ENCODE measurements at places on chromosomes 7 and 10. TPM values are rescaled to one million over a fixed set of nuclear protein-coding genes. Genes with fewer than 3 reads are reported as not detected.

Gene SEMA4G
- total RNA-seq, result 7.6 TPM

Gene EPO
- total RNA-seq, result not detected

Gene RADIL
- 11.6 TPM for total RNA-seq

Gene ADAM8
- 10.0 TPM for total RNA-seq

Gene FXYD4
- 6.9 TPM for total RNA-seq

Gene ATRNL1
- 575 TPM for total RNA-seq

Gene LGI1
- 84.9 TPM for total RNA-seq

Gene GHRHR
- 1.8 TPM for total RNA-seq

Gene GFRA1
- total RNA-seq, result 17.6 TPM

Gene CALHM1
- total RNA-seq, result 3.8 TPM

Gene CALY
- 230 TPM for total RNA-seq

GRCh38 chr7:22255342-22255741 is 101.6 kb downstream of the RAPGEF5 start:
- DNase-seq, result no peak

GRCh38 chr10:128979405-128979804 is 487.6 kb upstream of the MGMT start:
- no peak for DNase-seq

DNA sequence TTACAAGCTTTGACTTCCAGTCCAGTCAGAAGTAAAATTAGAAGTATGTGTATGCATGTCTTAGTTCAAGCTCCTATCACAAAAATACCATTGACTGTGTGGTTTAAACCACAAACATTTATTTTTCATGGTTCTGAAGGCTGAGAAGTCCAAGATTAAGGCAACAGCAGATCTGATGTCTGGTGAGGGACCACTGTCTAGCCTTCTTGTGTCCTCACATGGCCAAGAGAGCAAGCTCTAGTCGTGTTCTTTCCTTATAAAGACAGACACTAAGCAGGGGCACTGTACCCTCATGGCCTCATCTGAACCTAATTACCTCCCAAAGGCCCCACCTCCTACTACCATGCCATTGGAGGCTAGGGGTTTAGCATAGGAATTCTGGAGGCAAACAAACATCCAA is 41.3 kb upstream of the ARL4A start:
- DNase-seq, result no peak

DNA sequence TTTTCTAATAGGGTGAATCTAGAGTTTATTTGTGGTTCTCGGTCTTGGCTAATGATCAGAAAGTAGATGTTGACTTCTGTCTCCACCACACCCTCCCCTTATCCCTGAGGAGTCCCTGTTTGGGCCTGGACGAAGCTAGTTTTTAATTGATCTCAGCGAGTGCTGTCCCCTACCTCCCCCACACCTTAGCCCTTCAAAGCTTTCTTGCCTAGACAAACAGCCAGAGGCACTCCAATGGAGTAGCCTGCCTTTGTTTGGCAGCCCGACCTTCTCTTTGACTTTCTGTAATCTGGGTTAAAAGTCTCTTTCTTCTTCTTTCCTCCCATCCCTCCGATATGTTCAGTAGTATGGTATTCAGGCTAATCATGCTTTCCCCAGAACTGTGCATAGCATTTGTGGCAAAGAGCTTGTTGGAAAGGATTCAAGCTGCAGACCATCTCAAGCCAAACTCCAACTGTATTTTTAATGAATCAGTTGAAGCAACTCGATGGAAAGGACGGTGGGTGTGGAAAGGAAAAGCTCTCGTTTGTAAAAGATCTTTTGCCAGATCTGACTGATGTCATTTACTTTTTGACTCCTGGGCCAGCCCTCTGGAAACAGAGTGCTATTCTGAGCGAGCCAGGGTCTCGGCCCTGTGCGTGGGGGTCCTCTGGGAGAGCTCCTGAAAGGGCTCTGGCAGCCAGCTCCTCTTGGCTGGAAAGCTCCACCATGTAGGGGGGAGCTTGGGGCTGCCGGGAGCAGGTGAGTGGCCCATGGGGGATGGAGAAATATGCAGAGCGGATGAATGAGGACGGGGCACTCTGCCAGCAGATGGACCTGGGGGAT is 4.5 kb downstream of the FAM180A start:
- DNase-seq, result no peak

GRCh38 chr7:105268056-105268455 is 120.7 kb downstream of the SRPK2 start:
- no peak for DNase-seq

GRCh38 chr10:85458324-85458723 is 908.3 kb downstream of the GRID1 start:
- DNase-seq, result no peak

- no peak for DNase-seq
These were observed 107.9 kb downstream of the JCAD start for GRCh38 chr10:29951441-29951931.

GRCh38 chr7:1852517-1853430 is 182.7 kb downstream of the ELFN1 start:
- DNase-seq, result no peak

GRCh38 chr10:130489891-130490290 is 353.7 kb downstream of the GLRX3 start:
- DNase-seq, result no peak

DNA sequence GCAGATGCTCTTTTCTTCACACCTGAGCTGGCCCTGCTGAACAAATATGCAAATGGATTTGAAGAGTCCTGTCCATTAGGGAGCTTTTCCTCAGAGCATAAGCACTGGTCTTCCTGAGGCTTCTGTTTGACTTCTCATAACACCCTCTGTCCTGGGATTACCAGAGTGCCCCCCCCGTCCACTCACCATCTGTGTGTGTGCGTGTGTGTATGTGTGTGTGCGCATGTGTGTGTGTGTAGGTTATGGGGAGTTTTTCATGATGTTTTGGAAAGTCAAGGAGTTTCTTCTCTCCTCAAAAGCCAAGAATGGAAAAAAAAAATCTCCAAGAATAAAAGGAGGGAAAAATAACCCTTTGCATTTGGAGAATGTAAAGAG is 57.7 kb upstream of the COMTD1 start:
- no peak for DNase-seq

GRCh38 chr7:68246189-68246633 is 1249.6 kb downstream of the TYW1 start:
- peak; percentile 44 for DNase-seq

DNA sequence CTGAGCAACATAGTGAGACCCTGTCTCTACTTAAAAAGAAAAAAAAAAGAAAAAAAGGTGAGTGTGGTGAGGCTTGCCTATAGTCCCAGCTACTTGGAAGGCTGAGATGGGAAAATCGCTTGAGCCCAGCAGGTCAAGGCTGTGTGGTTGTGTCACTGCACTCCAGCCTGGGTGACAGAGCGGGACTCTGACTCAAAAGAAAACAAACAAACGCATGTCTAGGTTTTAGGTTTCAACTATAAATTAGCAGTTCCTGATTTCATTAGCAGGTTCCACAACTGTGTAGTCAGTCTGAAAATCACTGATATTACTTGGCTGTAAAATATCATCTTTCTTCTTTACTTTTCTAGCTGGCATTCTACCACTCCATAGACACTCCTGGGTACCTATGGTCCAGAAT is 155.7 kb upstream of the HGF start:
- no peak for DNase-seq

DNA sequence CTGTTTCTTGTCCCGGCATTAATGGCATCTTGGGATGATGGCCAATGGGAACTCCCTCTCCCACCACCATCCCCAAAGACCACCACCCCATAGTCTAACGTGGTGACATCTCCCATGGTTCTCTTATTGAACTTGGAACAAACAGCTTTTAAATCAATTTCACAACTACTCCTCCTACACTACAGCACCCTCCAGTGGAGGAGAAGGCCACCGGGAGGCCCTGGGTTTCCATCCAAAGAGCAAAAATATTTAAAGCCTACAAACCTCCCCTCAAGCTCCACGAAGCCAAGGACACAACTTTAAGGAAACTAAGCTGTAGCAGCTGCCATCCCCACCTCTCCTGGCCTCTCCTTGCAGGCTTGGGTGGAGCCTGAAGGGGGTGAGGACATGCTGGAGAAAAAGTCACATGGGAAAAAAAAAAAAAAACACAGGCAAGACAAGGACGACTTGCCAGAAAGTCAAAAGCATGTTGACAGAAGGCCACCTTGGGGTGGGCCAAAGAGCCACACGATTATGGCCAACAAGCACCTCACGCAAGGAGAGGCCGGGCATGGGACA is 94.0 kb upstream of the LANCL2 start:
- no peak for DNase-seq

- DNase-seq, result no peak
These were observed 41.4 kb downstream of the LAMB4 start for GRCh38 chr7:108088729-108089128.

GRCh38 chr10:67969875-67970274 is 85.4 kb downstream of the SIRT1 start:
- no peak for DNase-seq

- DNase-seq, result no peak
These were observed 341.3 kb downstream of the ARL4A start for GRCh38 chr7:13028825-13029099.

DNA sequence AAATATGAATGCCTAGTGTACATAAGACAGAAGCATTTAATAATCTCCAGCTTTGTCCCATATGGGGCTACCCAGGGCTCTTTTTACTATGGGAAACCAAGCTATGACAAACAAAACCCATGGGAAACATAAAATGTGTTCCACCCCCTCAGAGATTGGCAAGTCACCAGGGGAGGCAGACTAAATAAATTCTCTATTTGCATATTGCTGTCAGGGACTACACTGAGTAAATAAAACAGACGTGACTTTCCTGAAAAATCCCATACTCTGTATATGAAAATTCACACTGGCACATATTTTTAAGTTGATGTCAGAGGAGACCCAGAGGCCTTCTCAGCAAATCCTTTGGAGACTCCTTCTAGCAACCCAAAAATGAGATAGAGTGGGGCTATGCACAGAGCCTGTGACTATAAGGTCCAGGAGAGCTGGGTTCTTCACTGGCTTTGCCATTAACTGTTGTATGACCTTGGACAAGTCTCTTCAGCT is 44.0 kb upstream of the HPSE2 start:
- no peak for DNase-seq

DNA sequence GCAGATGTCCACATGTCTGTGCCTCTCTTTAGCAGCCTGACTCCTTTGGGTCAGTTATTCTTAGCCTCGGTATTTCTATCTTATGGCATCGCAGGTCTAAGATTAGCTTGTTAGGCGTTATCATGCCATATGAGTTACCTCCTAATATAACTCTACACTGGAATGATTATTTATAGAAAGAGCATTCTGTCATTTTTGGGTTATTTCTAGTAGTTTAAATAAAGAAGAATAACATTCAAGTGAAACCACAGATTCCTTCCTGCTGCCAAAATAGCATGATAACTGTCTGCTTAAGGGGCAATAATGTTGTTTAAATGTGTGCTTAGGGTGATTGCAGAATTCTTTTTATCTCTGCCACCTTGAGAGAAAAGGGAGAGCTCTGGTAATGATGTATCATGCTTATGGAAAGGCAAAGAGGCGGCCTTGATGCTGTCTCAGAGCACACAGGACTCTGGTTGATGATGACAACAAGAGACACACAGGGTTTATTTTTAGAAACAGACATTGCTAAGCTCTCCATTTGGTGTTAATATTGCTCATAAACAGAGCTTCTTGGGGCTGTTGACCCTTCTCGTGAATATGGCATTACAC is 10.4 kb downstream of the HDAC9 start:
- DNase-seq, result no peak

DNA sequence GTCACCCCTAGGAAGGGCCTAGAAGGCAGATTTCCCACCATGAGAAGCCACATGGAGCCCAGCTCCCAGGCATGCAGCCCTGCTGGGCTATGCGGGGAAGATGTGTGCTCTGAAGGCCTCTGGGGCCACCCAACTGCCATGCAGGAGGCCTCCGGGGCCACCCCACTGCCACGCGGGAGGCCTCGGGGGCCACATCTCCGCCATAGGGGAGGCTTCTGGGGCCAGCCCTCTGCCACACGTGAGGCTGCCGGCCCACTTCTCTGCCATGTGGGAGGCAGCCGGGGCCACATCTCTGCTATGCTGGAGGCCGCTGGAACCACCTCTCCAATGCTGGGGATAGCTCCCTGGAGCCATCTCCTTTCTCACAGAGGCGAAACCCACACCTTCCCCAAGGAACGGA is 451.8 kb downstream of the DNAJB6 start:
- DNase-seq, result no peak

DNA sequence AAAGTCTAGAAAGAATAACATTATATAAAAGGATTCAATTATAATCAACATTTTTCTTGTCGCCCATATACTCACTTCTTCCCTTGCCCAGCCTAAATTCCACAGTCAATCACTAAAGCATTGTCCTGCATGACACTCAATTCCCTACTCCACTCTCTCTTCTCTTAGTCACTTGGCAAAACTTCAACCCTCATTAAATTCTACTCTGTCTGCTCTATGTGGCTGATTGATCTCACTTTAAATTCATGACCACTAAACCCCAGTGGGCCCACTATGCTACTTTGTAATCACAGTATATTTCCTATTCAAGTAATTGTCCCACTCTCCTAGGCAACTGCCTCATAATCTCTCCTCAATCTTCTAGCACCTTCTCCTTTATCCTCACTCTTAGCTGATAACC is 54.1 kb downstream of the MTERF1 start:
- no peak for DNase-seq

DNA sequence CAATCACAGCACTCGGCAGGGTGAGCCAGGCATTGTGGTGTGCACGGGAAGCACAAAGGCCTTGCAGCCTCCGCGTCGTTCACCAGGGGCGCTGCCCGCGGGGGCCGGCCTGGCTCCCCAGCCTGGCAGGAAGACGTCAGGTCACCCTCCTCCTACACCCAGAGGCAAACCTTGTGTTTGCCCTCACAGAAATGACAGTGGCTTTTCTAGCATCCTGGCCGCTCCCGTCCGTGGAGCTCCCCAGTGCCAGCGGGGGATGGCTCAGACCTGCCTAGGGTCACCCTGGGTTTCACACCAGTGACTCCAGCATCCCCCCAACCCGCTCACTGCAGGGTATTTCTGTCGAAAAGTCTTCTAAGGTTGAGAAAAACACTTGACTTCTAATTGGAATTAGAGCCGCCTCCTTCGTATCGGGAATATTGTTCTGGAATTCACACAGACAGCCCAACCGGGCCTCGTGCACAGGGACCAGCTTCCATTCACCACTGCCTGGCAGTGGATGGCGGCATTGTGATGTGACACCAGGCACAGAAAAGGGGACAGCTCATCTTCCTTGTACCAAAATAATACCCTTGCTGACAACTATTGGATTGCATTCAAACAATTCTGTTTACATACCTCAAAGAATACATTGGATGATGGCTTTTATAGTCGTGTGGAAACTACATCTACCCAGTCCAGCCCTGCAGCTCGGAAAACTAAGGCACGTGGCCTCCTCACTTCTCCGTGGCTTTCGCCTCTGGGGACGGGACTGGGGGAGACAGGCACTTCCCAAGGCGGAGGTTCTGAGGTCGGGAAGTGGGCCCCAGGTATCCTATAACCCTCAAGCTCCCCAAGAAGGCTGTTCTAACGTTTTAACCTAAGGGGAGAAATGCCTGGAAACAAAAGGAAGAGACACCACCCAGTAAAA is 109.0 kb downstream of the EBF3 start:
- no peak for DNase-seq

DNA sequence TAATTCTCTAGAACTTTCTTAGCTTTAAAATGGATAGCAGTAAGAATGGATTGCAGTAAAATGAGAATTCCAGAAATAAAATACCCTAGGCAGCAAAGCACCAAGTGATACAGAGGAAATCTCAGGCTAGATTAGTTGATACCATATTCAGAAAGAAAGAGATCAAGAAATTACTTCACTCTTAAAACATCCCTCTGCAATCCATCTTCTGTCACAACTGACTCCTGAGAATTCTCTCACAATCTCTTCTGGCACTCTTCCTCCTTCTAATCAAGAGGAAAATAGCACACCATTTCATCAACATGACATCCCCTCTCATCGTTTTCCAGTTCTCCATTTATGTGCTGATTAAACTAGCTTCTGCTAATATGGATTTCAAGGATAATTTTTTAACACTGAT is 42.2 kb upstream of the LAMB1 start:
- no peak for DNase-seq

- DNase-seq, result peak; percentile 56
These were observed 31.2 kb downstream of the SMNDC1 start for GRCh38 chr10:110273474-110273873.

Data from dorsolateral prefrontal cortex (tissue), 122 donors.